ENCODE measurements at places on chromosomes 6 and 20. TPM values are rescaled to one million over a fixed set of nuclear protein-coding genes. Genes with fewer than 3 reads are reported as not detected.

DNA sequence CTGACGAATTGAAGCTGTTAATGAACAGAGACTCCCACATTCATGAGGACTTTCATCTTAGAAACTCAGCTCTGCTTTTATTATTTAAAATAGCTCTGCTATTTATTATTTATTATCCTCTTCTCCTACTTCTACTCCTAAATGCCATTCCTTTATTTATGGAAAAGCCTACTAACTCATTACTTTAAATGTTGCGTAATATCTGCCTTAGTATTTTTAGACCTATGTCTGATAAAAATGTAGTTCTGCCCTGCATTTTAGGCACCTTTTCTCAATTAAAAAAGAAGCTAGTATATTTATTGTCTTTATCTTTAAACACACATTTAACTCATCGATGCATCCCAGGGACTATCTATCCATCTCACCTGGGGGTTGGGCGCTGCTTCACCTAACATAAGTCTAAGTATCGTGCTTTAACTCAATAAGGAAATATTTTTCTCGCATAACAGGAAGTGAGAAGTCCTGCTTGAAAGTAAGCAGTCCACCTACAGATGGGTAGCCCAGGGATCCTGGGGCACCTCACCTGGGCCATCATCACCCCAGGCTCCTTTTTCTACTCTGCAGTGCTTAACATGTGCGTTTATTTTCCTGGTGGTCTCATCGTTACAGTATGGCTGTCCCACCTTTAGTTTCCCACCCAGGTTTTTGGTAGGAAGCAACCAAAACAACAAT lies 31.3 kb upstream of the FAM184A start:
- DNase-seq, result no peak

- no peak for DNase-seq
Observed at GRCh38 chr6:147577488-147577887, 69.0 kb downstream of the SAMD5 start.

GRCh38 chr6:159097256-159097655 lies 52.5 kb upstream of the TAGAP start:
- no peak for DNase-seq

DNA sequence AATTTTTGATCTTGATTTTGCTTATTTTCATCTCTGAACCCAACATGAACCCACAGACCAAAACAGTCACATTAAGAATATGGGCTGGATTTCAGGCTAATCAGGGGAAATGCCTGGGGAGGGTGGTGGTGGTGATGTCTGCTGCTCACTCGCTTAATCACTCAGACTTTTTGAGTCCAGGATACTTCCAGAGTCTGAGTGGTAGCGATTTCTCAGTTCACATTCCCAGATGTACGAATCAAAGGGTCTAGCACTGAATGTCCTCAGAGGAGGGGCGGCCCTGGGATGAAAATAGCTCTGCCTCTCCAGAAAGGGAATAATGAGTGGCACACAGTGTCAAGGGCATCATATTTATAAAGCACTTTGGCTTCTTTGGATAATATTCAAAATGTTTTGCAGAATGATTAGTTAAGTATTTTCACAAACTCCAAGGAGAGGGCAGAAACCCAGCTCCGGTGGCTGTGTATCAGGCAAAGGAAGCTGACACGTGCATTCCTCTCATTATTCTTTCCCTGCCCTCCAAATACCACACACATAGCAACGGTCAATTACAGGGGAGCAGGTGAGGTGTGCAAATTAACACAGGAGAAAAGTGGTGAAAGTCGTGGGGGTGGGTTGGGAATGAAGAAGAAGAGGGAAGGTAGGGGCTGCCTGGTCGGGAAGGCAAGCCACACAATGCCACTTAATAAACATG lies 345.2 kb upstream of the RSPO3 start:
- DNase-seq, result no peak

Gene SMOC2
- 18.8 TPM for total RNA-seq
